ENCODE measurements at places on chromosomes 12 and 14. TPM values are rescaled to one million over a fixed set of nuclear protein-coding genes. Genes with fewer than 3 reads are reported as not detected.

The CHGA gene
- 0.22 TPM for total RNA-seq

GRCh38 chr14:59294662-59294992 lies 106.2 kb downstream of the DAAM1 start:
- no peak for DNase-seq

GRCh38 chr12:15684896-15685658 lies 104.1 kb downstream of the EPS8 start:
- DNase-seq, result no peak

DNA sequence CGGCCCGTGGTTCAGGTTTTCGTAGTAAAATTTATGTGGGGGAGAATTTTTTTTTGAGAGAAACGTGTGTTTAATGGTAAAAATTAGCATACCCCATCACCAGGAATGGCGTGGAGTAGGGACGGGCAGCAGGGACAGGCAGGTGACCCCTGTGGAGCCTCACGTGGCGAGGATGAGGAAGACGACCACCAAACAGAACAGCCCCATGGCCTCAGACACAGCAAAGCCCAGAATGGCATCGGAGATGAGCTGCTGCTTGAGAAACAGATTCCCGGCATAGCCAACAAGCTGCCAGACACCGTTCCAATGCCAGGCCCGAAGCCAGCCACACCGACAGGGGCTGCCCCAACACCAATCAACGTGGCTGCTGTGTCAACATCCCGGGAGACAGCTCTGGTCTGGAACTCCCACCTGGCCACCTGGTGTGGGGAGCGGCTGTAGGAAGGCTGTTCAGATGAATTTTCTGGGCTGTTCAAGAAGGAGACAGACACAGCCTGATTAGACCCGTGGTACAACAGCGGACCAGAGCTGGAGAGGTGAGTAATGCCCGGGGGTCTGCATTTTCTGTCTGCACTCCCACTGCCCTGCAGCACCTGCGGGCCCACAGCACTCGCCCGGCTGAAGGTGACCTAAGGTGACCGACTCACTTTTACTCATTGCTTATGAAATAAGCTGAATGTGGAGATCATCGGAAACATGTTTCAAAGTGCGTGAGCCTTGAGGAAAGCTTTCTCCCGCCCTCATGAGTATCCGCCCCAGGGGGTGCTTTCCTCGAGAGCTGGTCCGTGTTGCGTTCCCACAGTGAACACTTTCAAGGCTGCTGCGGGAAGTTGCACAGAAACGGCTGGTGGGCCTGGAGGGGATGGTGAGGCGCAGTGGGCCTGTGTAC lies 10.6 kb downstream of the TMEM121 start:
- no peak for DNase-seq

All from mesenteric fat pad (tissue), 1 donor.